ENCODE measurements at places on chromosomes 2 and 18. TPM values are rescaled to one million over a fixed set of nuclear protein-coding genes. Genes with fewer than 3 reads are reported as not detected.

AFF3 gene
- 2.6 TPM for total RNA-seq

TNFAIP6 gene
- not detected for total RNA-seq

DNA sequence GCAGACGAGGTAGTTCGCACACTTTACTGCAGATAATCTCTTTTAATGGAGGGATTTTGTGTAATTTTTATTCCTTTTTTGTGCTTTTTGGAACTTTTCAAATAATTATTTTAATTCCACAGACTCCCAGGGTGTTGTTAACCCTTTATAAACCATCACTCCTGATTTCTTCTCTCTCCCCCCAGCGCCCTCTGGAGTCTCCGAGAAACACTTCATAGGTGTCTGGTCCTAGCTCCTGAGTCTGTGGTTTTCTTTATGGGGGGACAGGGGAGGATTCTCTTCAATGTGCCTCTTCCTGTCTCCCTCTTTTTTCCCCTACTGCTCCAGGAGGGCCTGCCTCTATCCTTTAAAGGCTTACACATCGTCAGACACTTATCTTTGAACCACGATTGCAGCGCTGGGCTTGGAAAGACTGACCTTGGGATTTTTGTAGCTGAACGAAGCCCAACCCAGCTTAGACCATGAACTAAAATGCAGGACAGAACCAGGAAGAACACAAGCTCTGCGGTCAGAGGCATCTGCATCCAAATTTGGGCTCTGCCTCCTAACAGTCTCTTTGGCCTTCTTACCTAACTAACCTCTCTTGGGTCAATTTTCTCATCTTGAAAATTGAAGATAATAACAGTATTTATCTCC lies 7.1 kb upstream of the PKDCC start:
- DNase-seq = no peak

DNA sequence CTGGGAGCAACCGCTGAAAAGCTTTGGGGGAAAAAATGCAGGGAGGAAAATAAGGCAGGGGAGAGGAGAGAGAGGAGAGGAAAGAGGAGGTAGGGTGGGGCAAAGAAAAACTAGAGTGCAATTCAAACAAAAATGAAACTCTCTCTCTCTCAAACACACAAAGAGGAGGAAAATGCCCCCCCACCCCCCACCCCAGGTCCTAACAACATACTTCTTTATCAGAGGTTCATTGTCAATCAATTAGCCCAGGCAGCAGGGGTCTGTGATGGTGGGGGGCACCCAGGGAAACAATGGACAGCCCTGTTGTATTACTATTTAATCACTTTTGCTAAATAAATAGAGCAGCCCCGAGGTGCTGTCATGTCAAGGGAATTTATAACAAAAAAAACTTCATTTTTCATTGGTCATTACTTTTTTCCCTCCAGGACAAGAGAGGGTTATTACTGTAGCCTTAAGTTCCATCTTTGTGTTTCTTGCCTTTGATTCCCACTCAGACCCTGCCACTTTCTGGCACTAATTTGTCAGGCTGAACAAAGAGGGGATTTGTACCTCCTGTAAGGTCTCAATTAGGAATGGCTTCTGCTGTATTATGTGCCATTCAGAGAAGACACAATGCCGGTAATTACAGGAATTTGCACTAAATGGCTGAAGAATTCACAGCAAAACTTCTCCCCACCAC lies 55.0 kb downstream of the PLEKHM3 start:
- DNase-seq = no peak

ALPI gene
- total RNA-seq = not detected

DNA sequence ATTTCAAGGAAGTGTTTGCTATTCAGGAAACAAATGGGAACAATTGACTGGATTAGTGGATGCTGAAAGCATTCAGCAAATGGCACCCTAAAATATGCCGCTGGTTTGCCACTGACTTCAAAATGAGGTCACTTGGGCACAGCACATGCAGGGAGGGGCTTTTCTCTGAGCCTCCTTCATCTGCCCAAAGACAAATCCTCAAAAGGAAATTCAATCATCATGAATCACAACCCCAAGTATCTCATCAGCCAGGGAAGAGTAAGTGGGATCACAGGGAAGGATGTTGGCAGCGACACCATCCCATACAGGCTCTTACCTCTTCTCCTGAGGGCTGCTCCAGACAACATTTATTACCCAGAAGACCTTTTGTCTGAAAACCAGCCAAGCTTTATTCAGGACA lies 14.4 kb upstream of the SP140L start:
- no peak for DNase-seq

CROCC2 gene
- total RNA-seq = not detected

GRCh38 chr2:65565681-65566080 lies 133.3 kb upstream of the SPRED2 start:
- no peak for DNase-seq

DNA sequence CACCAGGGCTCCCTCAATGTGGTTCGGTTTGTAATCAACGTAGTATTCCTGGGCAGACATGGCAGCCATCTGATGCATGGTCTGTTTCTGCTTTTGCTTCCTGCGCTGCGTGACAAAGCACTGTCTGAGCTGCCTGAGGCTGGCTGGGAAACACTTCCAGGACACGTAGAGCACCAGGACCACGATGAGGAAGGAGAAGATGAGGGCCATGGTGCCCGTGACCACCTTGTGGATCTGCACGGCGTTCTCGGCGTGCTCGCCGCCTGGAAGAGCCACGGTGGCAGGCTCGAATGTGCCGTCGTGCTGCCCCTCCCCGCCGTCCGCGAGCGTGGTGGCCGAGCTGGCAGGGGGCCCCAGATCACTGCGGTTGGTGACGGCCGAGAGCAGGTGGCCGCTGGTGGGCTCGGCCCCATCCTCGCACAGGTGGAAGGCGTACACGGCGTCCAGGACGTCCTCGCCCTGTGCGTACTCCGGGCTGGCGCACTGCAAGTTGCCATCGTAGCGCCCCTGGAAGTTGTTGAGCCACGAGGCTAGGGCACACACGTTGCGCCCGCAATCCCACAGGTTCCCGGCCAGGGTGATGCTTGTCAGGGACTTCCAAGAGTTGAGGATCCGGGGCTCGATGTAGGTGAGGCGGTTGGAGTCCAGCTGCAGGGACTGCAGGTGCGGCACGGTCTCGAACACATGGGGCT lies 2.1 kb downstream of the LRRTM1 start:
- DNase-seq = no peak

- no peak for DNase-seq
Observed at GRCh38 chr2:137659616-137660015, 304.7 kb upstream of the HNMT start.

HOXD10 gene
- not detected for total RNA-seq

DNA sequence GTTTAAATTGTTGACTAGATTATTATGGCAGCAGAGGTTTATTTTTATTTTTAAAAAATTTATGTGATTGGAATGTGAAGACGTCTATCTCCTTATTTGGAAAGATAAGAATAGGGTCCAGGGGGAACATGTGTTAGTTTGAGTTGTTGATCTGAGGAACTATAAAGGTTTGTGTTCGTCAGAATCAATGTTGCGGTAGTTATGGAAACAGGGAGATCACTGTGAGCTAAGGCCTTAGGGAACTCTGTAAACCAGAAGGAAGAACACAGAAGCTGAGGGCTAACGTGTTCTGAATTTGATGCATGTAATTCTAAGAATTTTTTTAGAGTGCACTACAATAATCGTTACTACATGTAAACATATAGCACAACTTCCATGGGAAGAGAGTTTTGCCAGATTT lies 168.5 kb upstream of the ZSWIM2 start:
- DNase-seq = no peak

GRCh38 chr2:178513876-178514275 lies 33.6 kb downstream of the PLEKHA3 start:
- no peak for DNase-seq

TCF7L1 gene
- total RNA-seq = 0.11 TPM

GRCh38 chr2:76251342-76251741 lies 540.6 kb upstream of the GCFC2 start:
- no peak for DNase-seq

REG1B gene
- total RNA-seq = 1.7 TPM

DNA sequence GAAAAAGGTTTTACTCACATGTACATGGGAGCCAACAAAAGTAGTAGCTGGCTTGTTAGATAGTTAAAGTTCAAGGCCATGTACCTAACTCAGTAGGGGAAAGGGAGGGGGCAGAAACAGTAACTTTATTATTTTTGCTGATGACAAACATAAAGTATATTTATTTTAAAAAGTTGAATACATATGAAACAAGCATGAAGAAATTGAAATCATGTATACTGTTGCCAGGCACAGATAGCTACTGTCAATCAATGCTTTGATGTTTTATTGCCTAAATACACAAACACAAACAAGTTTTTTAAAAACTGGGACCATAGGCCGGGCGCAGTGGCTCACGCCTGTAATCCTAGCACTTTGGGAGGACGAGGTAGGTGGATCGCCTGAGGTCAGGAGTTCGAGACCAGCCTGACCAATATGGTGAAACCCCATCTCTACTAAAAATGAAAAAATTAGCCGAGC lies 7.6 kb upstream of the PSD4 start:
- DNase-seq = no peak

GRCh38 chr18:45463451-45463850 lies 151.8 kb upstream of the SLC14A2 start:
- DNase-seq = no peak

DSC3 gene
- not detected for total RNA-seq

DNA sequence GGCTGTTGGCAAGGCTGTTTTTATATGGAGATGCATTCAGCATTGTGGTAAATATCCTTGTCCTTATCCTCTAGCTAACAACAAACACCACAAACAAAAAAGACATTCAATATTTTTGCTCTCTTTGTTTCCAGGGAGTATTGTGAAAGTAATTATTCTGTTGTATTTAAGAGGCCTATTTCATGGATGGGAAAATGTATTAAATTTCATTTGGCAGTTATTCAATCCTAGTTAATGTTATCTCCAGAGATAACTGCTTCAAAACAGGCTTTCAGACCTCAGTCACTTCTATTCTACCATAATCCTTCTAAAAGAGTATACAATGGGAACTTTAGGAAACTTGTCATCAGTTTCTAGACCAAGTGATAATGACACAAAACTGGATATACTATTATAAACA lies 280.5 kb upstream of the CCDC68 start:
- DNase-seq = no peak

GRCh38 chr18:43596105-43596712 lies 318.9 kb upstream of the SYT4 start:
- no peak for DNase-seq

DNA sequence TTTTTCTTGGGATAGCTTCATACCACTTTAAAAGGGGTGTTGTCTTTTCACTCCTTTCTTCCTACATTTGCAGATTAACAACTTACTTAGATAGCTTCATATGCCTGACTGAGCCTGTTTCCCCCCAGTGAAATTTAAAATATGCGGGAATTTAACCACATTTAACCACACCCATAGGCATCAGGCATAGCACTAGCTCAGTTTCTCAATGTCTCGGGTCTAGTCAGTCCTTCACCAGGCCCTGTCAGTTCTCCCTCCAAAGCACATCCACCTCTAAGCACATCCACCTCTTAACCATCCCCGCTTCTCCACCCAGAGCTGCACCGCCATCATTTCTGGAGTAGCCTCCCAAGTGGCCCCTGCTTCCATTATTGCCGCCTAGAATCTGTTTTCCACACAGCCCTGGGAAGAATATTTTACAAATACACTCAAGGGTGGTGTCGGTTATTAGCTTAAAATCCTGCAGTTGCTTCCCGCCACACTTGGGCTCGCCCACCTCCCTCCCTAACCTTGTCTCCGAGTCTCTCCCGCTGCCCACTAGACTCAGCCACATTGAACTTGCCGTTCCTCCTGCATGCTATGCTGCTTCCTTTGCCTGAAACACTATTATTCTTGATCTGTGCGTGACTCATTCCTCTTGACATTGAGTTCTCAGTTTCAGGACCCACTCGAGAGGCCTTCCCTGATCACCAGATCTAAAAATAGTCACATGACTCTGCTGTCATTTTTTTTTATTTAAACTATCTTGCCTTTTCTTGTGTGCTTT lies 68.3 kb downstream of the SPTBN1 start:
- no peak for DNase-seq

DNA sequence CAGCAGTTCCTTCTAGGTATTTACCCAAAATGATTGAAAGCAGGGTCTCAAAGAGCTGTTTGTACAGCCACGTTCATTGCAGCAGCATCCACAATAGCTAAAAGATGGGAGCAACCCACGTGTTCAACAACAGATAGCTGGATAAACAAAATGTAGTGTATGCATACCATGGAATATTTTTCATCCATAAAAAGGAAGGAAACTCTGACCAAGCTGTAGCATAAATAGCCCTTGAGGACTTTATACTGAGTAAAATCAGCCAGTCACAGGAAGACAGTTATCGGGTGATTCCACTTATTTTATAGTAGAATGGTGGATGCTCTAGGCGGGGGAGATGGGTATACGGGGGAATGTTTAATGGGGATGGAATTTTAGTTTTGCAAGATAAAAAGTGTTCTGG lies 7.5 kb downstream of the TRAPPC12 start:
- no peak for DNase-seq

QPCT gene
- total RNA-seq = 5.5 TPM

DNA sequence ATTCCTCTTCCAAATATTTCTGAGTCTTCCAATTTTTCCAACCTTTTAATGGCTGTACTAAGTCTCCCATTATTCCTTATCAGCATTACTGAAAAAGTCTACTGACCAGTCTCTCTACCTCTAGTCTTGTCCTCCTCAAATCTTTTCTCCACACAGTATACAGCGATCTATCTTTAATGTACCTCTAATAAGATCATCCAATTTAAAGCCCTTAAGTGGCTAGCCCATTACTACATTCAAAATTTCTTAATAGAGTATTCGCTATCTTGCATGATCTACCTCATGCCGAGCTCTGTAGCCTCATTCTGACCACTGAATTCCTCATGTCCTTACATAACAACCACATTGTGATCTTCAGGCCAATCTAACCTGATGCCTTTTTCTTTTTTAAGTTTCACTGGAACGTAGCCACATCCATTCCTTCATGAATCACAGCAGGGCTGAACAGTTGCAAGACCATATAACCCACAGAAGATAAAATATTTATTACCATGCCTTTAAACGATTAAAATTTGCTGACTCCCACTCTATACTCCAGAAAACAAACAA lies 57.9 kb downstream of the SLC66A3 start:
- DNase-seq = no peak

DNA sequence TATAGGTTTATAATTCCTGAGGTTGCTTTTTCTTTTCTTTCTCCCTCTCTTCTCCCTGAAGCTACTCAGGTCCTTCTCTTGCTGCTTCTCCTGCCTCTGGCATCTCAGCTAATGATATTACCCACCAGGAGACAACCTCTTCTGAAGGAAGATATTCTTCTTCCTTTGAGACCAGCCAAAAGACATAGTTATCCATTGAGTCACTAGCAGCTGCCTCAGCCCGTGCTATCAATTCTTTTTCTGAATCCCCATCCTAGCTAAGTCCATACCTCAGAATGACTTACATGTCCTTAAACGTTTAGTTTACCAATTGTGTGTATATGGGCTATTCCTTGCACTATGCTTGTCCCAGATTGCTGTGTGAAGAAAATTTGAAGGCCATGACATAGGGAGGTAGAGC lies 25.0 kb upstream of the RNF103 start:
- no peak for DNase-seq

Measured in activated T-cell treated with anti-CD3 and anti-CD28 coated beads, Interleukin-2, amount 50 U/mL, for 4 hours (primary cell).